Myocyte (in vitro differentiated cells): ENCODE measurements at places on chromosomes 7 and 10. TPM values are rescaled to one million over a fixed set of nuclear protein-coding genes. Genes with fewer than 3 reads are reported as not detected.

PNPLA8 gene
- total RNA-seq: 50.1 and 58.5 TPM in 2 replicates

TRIL gene
- 0.40 and 0.42 TPM in 2 replicates for total RNA-seq

PAPOLB gene
- 0.05 TPM in 1 of 2 replicates, not detected in the other for total RNA-seq

PAX4 gene
- not detected in 2 replicates for total RNA-seq

LRIT1 gene
- total RNA-seq: 0.11 TPM in 1 of 2 replicates, not detected in the other

PLCE1 gene
- 17.1 and 19.9 TPM in 2 replicates for total RNA-seq

HDAC9 gene
- 21.0 and 136 TPM in 2 replicates for total RNA-seq

GALNT17 gene
- total RNA-seq: 3.5 and 6.2 TPM in 2 replicates

GJD4 gene
- 10.6 and 13.9 TPM in 2 replicates for total RNA-seq

DGKI gene
- 2.3 and 7.9 TPM in 2 replicates for total RNA-seq

ACSL5 gene
- 0.52 and 0.88 TPM in 2 replicates for total RNA-seq

ARMC3 gene
- not detected in 2 replicates for total RNA-seq

SLC25A40 gene
- total RNA-seq: 10.6 and 12.4 TPM in 2 replicates

RAMP3 gene
- total RNA-seq: not detected in 2 replicates

KAT6B gene
- total RNA-seq: 11.6 and 13.1 TPM in 2 replicates

PDZD7 gene
- 0.16 and 1.9 TPM in 2 replicates for total RNA-seq

RSPH10B gene
- 0.21 TPM in 2 replicates for total RNA-seq

ADCK2 gene
- total RNA-seq: 14.4 and 16.0 TPM in 2 replicates

EIF3B gene
- 226 and 236 TPM in 2 replicates for total RNA-seq

ADAM22 gene
- 0.10 and 0.27 TPM in 2 replicates for total RNA-seq

NCF1 gene
- total RNA-seq: not detected in 2 replicates

LDB3 gene
- 107 and 137 TPM in 2 replicates for total RNA-seq

HPSE2 gene
- not detected in 2 replicates for total RNA-seq

NRG3 gene
- not detected in 2 replicates for total RNA-seq

GPC2 gene
- 60.4 and 65.3 TPM in 2 replicates for total RNA-seq

PLA2G12B gene
- not detected in 2 replicates for total RNA-seq

SHOC2 gene
- 32.4 and 32.6 TPM in 2 replicates for total RNA-seq
